ENCODE measurements at places on chromosomes 2 and 18.

GRCh38 chr2:53584986-53585385 is 182.6 kb upstream of the CHAC2 start:
- DNase-seq, result no peak

DNA sequence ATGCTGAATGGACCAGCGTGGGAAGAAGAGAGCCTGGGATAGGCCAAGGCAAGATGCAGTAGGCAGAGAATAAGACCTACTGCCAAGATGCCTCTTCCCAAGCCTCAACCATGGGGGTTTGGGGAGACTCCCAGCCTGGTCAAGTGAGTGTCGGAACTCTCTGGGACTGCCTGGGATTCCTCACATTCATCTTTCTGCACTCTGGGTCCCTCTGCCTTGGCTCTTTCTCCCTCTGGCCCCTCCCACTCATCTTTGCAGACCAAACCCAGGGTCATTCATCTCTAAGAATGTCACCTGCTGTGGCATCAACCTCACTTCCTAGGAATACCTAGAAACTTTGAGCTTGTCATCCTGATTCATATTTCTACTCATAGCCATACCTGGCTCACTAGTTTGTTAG is 211.3 kb upstream of the HNRNPA3 start:
- DNase-seq, result no peak

- DNase-seq, result peak; percentile 27
Measured at GRCh38 chr2:170928036-170928823, 823 bp upstream of the GORASP2 start.

- DNase-seq, result no peak
Measured at GRCh38 chr2:42147641-42148274, 21.4 kb upstream of the EML4 start.

DNA sequence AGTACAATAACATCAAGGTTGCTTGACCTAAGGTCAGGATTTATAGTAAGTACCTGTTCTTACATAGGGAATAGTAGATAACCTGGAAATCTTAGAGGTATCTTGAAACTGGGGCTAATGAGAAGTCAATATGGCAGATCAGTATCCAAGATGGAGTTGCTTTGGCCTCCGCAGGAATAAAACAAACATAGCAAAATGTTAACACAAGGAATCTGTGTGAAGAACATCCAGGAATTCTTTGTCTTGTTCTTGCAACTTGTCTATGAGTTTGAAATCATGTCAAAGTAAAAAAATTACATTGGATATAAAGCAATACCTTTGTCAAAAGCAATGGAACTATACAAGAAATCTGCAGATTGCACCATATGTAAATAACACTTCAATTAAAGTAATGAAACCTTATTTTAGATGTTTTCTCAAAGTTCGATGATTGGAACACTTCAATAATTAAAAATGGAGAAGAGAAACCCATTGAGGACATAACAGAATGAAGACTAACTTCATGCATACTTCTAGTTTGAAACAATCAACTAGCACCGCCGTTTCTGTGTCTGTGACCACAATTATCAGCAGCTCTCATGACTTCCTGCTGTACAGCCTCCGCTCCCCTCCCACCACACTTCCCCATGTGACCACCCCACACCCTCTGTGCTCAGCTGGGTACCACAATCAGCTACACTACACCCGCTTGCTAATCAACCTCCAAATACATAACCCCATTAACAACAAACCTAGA is 27.6 kb downstream of the C2orf76 start:
- DNase-seq, result no peak

DNA sequence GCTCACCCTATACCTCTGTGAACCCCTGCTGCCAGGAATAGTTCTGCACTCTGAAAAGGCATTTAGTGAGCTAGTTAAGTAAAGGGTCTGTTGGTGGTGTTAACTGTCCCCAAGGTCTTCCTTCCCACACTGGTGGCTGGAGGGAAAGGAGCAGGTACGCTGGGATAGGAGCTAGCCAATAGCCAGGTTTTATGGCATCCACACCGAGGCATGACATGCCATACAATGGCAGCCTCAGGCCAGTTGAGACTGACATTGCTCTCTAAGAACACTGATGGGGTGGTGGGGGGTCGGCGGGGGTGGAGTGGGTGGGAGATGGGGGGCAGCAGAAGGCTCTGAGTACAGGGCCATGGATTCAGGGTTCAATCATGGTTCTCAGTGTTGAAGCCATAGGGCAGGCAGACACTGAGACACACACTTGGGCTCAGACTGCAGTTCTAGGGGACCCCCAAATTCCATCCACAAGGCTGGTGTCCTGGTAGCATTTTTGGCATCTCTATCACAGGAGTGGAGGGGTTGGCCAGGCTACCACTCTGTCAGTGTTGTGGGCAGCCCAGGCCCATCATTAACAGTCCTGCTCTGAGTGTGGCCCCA is 136.0 kb downstream of the CTIF start:
- no peak for DNase-seq

DNA sequence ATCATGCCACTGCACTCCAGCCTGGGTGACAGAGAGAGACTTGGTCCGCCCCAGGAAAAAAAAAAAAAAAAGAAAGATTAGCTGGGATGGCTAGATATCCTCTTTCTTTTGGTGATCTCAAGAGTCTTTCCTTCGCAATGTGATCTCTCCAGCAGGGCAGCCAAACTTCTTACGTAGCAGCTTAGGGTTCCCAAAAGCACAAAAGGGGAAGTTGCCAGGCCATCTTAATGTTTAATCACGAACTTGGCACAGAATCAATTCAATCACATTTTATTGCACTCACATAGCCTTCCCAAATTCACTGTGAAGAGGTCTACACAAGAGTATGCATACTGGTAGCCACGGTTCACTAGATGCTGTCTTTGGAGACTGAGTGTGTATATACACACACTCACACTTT is 53.1 kb downstream of the VIL1 start:
- no peak for DNase-seq

DNA sequence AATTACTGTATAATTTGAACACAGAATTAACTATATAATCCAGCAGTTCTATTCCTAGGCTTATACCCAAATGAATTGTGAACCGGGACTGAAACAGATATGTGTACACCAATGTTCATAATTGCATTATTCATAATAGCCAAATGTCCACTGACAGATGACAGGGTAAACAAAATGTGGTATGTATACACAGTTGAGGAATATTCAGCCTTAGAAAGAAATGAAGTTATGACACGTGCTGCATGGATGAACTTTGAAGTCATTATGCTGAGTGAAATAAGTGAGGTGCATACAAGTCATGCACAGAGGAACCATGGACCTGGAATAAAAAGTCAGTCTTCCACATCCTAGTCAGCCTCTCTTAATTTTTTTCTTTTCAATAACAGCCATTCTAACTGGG is 91.9 kb downstream of the SH3RF3 start:
- no peak for DNase-seq

GRCh38 chr2:99297994-99298393 is 3.0 kb downstream of the LYG1 start:
- no peak for DNase-seq

GRCh38 chr2:102336502-102336945 is 19.1 kb upstream of the IL18R1 start:
- DNase-seq, result no peak

DNA sequence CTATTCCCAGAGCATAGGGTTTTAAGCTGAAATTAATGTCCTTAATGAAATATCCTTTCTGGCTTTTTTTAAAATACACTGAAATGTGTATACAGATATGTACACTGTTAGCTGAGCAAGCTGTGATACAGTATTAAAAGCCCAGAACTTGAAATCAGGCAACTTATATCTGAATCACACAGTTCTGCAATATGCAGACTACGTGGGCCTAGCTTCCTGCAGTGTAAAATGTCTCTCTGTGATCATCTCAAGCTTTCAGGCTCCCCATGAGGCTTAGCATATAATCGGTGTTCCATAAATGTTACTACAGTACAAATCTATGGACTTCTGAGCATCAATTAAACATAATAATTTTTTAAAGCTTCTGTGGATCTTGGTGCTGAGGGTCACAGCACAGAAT is 8.2 kb downstream of the FBXO15 start:
- no peak for DNase-seq

DNA sequence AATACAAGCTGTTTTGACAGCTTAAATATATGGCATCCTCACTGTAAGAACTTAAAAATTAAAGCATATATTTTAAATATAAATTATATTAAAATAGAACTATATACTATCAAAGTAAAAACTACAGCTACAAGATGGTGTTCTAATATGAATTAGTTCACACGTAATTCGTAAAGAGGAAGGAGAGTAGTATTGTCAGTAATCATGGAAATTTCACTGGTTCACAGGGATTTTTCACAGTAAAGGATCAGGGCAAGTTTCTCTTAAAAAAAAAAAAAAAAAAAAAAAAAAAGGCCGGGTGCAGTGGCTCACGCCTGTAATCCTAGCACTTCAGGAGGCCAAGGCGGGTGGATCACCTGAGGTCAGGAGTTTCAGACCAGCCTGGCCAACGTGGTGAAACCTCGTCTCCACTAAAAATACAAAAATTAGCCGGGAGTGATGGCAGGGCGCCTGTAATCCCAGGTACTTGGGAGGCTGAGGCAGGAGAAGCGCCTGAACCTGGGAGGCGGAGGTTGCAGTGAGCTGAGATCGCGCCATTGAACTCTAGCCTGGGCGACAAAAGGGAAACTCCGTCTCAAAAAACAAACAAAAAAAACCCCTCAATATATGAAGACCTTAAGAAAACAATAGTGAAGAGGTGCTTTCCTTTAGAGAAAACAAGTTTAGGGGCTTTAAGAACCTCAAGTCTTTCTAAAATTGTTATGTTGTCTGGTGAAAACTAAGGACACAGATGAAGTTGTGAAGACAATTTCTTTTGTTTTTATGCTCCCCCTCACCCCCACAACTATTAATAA is 32.5 kb downstream of the PNO1 start:
- DNase-seq, result no peak

DNA sequence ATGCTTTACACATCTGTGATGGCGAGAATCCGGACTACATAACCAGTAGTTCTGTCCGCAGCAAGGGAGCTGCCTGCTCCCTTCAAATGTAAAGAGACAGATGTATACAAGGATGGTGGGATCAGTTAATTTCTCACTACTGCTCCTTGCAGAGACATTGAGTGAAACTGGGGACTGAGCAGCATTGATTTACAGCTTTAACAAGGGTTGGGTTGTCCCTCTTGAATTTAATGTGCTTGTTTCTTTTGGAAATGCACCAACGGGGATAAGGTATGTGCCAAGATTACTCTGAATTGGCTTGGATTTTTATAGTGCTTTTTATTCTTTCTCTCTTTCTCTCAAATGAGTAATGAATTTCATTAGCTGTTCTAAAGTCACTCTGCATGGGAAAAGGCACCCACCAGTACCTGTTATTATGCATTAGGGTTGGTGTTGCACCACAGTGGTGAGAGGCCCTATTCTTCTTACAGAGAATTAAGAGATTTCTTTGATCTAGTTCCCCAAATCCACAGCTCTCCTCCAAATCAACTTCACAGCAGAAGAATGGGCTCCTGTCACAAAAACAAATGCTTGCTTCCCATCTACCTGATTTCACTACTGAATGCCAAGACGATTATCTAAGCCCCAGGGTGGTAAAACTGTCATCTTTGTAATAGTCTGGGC is 107.6 kb downstream of the DOCK10 start:
- no peak for DNase-seq

All from NCI-H748 treated with DMSO at 0.1 percent for 48 hours (cell line).